ENCODE measurements at places on chromosomes 7 and 10.

DNA sequence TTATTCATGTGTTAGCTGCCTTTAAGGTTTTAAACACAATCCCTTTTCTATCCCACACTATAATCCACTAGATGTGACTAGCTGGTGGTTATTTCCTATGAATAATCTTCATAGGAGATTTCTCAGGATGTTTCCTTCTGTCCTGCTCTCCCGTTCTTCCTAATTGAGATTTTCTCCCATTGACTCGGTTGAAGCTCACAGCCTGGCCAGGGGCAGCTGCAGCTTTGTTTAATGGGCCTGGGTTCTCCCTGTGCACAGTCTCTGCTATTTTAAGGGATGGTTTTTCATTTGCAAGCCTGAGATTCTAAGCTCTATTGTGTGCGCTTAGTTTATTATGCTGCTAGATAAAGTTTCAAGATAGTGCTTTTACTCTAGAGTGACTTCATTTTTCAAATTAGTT, 283.4 kb upstream of the AOAH start:
- no peak for DNase-seq

- DNase-seq: no peak
These were observed 100.7 kb downstream of the HIP1 start for GRCh38 chr7:75637854-75638593.

DNA sequence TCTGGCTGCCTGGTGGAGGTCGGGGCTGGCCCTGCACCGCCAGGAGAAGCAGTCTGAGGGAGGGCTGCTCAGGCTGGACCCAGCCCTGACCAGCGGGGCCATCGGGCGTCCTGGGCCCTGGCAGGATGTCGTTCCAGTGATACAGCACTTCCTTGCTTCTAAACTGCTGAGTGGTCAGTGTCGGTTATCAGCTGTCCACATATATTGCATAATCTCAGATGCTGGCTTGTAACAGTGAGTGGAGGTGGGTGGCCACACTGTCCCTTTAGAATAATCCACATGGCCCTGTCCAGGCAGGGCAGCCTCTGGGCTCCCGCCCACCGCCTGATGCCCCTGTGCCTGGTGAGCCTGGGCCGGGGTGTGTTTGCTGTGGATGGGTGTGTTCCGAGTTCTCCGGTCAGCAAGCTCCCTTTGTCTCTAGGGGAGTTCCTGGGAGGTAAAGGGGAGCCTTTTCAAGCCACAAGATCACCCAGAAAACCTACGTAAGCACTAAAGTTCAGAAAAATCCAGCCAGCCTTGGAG, 86.1 kb downstream of the LHPP start:
- no peak for DNase-seq

DNA sequence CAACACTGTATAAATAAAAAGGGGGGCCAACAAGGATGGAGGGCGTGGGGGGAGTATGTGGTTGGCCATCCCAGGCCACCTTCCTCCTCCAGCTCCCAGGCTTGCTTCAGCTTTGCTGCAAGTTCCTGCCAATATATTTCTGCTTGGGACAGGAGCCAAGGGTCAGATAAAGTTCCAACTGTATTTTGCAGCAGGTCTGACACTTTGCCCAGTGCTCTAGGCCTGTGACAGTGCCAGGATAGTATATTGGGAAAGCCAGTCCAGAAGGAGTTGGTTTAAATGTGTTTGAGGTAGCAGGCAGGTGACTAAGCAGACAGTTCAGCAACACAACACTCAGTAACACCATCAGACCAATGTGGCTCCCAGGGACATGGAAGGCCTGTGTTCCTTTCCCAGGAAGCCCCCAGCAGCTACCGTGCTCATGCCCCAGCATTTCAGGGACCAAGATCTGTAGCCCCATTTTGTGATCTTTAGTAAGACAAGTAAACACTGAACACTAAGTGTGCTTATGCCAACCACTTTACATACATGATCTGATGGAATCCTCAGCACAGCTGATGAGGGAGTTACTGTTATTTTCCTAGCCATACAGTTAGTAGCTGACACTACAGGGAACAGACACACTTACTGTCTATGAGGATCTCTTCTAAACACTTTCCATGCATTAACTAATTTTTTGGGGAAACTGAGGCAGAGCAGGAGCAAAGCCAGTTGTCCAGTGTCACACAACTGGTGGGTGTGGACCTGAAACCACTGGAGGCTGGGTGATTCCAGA, 38.9 kb downstream of the DNAJB12 start:
- no peak for DNase-seq

GRCh38 chr10:102435529-102436233, 3.3 kb upstream of the CUEDC2 start:
- DNase-seq: no peak

Measured in NCI-H82 (cell line).